ENCODE measurements at places on chromosomes 2 and 18.

GRCh38 chr2:143429932-143430679 lies 300.9 kb downstream of the ARHGAP15 start:
- DNase-seq, result peak; percentile 68

- peak; percentile 71 for DNase-seq
Measured at GRCh38 chr2:190881598-190882410, 1.2 kb downstream of the GLS start.

DNA sequence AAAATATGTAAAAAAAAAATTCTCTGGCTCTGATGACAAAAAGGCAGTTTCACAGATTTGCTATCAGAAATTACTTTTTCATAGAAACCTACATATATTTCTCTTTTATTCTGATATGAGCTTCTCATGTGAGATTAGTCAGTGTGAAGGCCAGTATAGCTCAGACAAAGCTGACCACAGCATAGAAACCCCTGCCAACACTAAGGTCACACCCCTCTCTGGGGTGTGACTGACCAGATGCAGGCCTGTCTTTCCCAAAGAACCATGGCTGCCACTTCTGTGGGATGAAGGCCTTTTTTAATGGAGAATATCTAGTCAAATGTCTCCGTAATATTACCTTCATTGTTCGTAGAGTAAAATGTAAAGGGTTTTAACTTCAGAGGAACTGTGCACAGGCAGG lies 330.3 kb upstream of the KCNJ3 start:
- no peak for DNase-seq

GRCh38 chr2:213934560-213934959 lies 476.3 kb upstream of the VWC2L start:
- DNase-seq, result no peak

- DNase-seq, result no peak
Measured at GRCh38 chr2:26000561-26001082, 18.3 kb upstream of the KIF3C start.

- DNase-seq, result no peak
Measured at GRCh38 chr2:241768850-241769249, 7.8 kb upstream of the GAL3ST2 start.

DNA sequence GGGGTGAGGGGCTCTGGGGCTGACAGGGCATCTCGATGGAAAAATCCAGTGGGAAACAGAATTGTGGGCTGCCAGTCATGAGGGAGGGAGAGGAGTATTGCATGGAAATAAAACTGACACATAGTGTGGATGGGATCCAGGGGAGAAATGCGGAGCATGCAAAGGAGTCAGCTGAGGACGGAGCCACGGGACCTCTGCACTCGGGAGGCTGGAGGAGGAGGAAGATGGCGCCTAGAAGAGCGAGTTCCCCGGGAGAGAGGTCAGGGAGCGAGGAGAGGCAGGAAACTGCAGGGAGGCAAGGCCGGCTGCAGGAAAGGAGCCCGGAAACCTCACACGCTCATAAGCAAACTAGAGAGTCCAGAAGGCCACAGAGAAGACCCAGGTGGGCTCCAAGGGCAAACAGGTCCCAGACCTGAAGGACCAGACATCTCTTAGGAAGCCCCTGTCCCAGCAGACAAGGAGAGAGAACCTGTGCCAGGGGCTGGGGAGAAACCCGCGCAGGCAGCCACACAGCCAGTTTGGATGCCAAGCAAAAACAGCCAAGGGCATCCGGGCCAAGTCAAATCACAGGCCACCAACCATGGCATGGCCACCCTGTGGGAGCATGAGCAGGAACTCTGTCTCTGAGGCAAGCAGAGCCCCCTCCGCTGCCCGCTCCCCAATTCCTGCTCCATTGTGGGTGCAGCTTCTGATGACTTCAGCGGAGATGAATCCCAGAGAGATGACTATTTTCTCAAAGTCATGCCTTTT lies 218.8 kb upstream of the ID2 start:
- no peak for DNase-seq

- no peak for DNase-seq
Measured at GRCh38 chr2:226798422-226799210, 1.0 kb downstream of the IRS1 start.

GRCh38 chr2:101369100-101369499 lies 18.2 kb downstream of the CREG2 start:
- DNase-seq, result no peak

DNA sequence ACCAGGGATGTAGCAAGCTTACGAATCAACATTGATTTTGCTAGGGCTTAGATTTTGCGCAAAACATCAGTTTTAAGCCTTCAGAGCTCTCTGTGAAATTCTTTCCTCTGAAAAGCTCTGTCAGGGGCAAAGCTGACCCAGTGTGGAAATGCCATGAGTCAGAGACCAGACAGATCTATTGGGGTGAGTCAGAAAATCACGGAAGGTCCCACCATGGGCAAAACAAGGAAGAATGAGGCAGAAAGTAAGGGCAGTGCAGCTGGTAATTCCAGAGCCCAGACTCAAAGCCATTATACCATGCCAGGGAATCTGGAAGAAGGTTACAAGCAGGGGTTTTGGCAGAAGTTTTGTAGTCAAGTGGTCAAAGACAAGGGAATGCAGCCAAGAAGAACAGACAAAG lies 256.6 kb upstream of the CTAGE1 start:
- DNase-seq, result no peak

- no peak for DNase-seq
Measured at GRCh38 chr18:23661735-23662308, 889 bp downstream of the ANKRD29 start.

GRCh38 chr2:198017068-198017467 lies 212.7 kb downstream of the PLCL1 start:
- DNase-seq, result no peak

DNA sequence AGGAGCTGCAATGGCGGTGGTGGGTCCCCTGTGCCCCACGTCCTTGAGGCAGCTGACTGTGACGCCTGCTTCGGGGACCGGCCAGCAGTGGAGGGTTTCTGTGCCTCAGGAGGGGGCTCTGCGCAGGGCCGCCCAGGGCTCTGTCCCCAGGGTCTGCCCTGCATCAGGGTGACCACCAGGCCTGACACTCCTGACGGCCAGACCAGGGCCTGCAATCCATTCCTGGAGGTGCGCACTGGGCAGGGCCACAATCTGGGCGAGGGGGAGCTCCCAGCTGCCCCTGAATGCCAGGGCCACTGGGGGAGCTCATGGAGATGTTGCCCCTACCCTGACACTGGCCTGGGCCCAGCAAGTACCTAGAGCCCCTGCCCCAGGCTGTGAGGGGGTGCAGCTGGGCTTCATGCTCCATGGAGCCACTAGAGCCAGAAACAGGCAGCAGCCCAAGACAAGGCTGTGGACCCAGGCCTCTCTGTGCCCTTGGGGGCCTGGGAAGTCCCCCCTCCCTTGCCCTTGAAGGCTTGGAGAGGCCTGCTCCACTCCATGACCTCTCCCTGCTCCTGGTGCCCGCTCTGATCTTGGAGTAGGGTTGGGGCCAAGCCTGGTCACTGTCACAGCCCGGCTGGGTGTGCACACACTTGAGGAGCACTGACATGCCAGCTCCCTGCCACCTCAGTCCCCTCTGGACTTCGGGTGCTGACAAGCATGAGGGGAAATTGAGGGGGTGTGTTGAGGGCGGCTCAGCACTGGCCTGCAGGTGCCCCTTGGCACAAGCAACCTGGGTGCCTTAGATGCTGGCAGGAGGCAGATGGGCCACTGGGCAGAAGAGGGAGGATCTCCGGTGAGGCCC lies 55.9 kb downstream of the LDAH start:
- no peak for DNase-seq

DNA sequence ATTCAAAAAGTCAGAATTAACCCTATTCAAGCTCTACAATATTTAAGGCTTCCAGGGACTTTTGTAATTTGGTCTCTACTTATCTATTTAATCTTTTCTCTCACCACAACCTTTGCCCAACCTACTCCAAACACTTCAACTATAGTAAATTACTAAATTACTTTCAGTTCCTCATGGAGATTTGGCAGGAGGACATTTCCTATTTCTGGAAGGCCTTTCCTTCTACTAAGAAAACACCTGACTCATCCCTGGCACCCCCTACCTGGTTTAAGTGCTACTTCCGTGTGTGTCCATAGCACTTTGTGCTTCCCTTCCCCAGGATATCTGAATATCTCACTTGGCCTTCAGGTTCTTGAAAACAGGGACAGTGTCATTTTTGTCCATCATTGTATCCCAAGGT lies 96.3 kb downstream of the UPP2 start:
- DNase-seq, result peak; percentile 69

GRCh38 chr2:19347619-19348562 lies 10.5 kb downstream of the OSR1 start:
- DNase-seq, result peak; percentile 84

DNA sequence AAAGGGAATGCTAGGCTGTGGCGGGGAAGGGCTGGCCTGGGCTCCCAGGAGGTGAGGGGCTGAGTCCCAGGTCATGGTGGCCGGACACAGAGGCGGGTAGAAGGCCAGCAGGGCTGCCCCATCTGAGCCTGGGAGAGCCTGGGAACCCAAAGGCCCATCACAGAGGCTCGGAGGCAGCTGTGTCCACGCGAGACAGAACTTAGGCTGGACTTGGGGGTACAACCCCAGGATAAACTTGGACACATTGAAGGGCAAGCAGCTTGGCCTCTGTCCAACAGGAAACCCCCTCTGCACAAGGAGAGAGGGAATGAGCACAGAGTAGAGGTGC lies 95.9 kb downstream of the ZFP36L2 start:
- DNase-seq, result no peak

DNA sequence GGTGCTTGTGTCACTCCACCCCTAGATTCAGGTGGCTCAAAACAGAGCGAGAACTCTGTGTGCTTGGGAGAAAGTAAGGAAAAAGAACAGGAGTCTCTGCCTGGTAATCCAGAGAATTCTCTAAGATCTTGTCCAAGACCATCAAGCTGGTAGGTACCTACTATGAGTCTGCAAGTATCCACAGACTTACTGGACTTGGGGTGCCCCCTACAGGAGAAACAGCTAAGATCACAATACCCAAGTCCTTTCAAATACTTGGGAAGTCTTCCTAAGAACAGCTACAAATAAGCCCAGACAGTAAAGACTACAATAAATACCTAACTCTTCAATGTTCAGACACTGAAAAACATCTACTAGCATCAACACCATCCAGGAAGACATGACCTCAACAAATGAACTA lies 1143.6 kb upstream of the ACVR2A start:
- DNase-seq, result no peak

GRCh38 chr2:46831051-46831868 lies 84.3 kb downstream of the MCFD2 start:
- no peak for DNase-seq

- DNase-seq, result no peak
Measured at GRCh38 chr2:128450211-128451024, 131.8 kb upstream of the HS6ST1 start.

- DNase-seq, result no peak
Measured at GRCh38 chr2:221434142-221434541, 138.0 kb downstream of the EPHA4 start.

GRCh38 chr2:51791496-51791895 lies 759.6 kb upstream of the NRXN1 start:
- DNase-seq, result no peak

- DNase-seq, result no peak
Measured at GRCh38 chr2:13601506-13601905, 884.8 kb downstream of the TRIB2 start.

GRCh38 chr18:61860302-61860701 lies 32.5 kb downstream of the RNF152 start:
- no peak for DNase-seq

DNA sequence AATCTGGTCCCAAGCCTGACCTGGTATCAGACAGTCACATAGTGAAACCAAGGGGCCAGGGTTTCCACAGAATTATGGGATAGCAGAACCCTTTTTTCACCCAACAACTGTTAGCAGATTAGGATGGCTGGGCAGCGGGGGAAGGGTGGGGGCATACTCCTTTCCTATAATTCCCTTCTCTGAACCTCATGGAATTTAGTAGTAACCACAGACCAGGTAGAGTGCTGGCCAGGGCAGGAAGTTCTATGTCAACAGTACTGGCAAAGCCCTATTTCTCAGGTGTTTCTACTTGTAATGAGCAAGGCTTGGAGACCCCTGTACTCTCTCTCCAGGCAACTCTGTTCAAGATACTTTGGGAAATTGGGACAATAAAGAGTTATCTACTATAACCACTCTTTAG lies 174.6 kb downstream of the THADA start:
- no peak for DNase-seq

- no peak for DNase-seq
Measured at GRCh38 chr2:144328938-144329337, 191.0 kb downstream of the ZEB2 start.

DNA sequence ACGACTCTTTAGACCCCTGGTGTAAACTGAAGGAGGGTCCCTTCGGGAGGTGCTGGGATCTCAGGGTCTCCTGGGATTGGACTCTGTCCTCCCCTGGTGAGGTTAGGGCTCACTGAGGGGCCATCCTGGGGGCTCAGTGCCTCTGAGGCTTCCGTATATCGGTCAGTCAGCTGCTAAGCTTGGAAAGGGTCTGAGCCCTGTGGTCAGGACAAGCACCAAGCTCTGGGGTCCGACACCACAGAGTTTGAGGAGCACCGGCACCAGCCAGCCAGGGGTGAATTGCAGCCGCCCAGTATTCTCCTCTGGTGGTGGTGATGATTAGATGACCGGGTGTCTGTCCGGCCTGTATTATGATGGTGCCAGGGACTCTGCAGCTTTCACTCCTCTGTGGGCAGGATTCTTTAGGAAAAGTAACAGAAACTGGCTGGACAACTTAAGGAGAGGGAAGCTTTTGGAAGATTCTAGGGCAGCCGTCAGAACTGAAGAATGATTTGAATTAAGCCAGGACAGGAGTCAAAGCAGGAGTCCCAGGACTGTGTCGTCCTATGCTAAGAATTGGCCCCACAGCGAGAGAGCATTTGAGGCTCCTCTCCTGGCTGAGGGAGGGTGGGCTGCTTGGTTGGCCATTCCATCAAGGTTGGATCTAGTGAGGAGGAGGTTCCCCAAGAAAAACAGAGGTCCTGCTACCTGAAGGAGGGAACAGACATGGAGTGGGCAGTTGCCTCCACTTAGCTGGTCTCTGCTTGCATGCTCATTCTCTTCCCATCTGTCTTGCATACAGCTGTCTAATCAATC lies 158.6 kb upstream of the HS6ST1 start:
- DNase-seq, result no peak

DNA sequence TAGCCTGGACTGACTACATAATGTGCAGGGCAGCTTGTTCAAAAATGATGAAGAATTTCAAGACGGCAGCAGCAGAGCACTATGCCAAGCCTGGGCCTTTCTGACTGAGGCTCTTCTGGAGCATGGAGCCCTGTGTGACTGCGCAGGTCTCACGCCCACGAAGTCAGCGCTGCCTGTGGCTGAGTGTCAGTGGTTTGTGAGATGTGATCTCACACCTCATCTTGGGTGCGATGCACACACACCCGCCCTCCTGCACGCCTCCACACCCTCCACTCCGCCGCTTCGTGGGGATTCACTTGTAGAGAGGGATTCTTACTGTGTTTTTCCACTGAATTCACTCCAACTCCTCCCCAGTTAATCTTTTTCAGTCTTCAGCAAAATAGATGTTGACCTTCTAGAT lies 103.9 kb downstream of the VIT start:
- no peak for DNase-seq

- DNase-seq, result no peak
Measured at GRCh38 chr2:74253971-74254310, 55.5 kb downstream of the MTHFD2 start.

All from LNCaP clone FGC (cell line).